ENCODE measurements at places on chromosomes 7 and 10.

GRCh38 chr7:123849855-123850254 is 4.9 kb downstream of the HYAL4 start:
- no peak for DNase-seq

DNA sequence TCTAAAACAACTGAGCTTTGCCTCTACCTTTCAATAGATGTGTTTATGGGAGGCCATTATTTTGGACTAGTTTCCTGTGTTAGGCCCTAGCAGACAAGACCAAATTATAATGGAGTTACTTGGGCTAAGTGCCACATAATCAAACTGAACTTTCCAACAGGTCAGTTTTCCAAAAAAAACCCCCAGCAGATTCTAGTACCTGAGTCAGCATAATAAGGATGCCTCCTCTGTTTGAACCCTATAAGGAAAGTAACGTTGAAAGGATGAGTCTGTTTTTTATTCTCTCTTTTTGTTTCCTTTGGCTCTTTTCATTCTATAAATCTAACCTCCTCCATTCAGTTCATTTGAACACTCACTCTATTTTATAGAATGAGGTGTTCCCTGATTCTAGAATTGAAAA is 148.1 kb upstream of the FAM3C start:
- DNase-seq, result no peak

- DNase-seq, result no peak
Measured at GRCh38 chr10:22244001-22244400, 26.2 kb upstream of the EBLN1 start.

DNA sequence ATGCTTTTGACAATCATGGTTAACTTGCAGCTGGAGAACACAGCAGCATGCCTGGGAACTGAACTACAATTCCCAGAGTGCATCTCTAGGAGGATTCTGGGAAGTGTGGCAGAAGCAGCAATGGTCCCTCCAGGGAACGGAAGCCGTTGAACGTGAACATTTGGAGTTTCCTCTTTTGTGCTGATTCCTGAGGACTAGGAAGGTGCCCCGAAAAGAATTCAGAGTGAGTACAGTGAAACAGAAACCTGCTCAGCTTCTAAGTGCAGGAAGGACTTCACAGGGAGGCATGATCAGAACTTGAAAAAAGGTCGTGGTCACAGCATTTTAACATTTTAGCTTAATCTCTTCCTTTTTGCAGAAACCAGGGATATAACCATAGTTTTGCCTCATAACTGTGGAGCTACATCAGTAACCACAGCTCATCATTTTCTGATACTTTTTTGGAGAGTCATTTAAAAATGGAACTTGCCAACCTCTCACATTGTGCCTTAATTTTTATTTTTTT is at the start of gene NUDT13:
Gene NUDT13 (plus strand): TSS at position 111 of the 505 bp plus-strand sequence. CDS start 3,911 bp downstream, outside the sequence.
- peak; percentile 92 for DNase-seq

DNA sequence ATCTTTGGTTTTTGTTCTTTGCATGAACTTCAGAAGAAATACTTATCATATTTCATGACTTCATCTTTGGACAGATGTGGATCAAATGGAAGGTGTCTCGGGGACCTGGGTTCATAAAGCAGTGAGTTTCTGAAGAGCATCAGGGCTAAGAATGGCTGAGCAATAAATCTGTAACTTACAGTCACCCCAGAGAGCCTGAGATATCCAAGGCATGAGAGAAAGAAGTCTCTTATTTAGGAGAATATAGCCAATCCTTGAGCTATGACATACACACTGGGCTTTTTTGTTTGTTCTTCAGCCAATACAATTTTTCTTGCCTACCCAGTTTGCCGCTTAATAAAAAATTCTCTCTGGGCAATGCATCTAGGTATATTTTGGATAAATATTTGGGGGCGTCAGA is 252.6 kb upstream of the INHBA start:
- no peak for DNase-seq

- no peak for DNase-seq
Measured at GRCh38 chr10:98664329-98665042, 217.8 kb upstream of the HPS1 start.

GRCh38 chr10:30387646-30388243 is 38.7 kb upstream of the MTPAP start:
- no peak for DNase-seq

Data from MV-4-11 (cell line).